Stimulated activated CD8-positive, alpha-beta memory T cell treated with anti-CD3 and anti-CD28 coated beads, Interleukin-12 subunit alpha, Interleukin-12 subunit beta, amount 100 ng/mL, for 4 hours (primary cell): ENCODE measurements at places on chromosomes 3 and 15.

DNA sequence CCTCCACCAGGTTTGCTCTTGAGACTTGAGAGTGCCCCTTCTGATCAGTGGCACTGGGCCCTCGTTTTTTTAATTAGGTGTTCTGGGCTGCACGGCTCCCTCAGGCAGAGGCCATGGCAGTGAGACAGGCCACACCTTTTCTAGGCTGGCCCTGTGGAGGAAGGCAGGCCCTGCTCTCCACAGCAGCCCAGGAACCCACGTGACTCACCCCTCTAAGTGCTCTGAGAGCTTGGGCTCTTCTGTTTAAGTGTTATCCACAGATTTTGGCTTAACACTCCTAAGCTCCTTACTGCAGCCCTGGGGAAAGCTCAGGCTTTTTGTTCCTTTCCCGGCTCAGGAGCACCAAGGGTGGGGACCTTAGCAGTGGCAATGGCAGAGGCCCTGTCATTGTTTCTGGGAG lies 463.2 kb upstream of the GBE1 start:
- no peak for DNase-seq

DNA sequence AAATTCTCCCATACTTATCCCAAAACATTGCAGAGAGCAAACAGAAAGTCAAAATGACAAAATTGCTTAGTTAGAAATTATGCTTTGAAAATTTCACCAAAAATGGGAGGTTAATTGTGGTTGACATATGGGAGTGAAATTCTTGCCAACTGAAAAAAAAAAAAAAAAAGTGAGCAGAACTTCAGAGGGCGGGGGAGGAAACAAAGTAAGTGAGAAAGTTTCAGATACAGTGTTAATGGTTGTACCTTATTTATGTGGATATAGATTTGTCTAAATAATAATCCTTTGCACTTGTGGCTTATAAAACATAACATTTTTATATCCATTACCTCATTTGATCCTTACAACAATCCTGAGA lies 91.5 kb upstream of the RAP2B start:
- DNase-seq: no peak

- no peak for DNase-seq
Observed at GRCh38 chr15:39362821-39363561, 217.9 kb upstream of the THBS1 start.

GRCh38 chr3:147305533-147306250 lies 100.7 kb downstream of the ZIC4 start:
- DNase-seq: no peak

- DNase-seq: no peak
Observed at GRCh38 chr15:78651007-78651406, 10.0 kb upstream of the CHRNB4 start.

DNA sequence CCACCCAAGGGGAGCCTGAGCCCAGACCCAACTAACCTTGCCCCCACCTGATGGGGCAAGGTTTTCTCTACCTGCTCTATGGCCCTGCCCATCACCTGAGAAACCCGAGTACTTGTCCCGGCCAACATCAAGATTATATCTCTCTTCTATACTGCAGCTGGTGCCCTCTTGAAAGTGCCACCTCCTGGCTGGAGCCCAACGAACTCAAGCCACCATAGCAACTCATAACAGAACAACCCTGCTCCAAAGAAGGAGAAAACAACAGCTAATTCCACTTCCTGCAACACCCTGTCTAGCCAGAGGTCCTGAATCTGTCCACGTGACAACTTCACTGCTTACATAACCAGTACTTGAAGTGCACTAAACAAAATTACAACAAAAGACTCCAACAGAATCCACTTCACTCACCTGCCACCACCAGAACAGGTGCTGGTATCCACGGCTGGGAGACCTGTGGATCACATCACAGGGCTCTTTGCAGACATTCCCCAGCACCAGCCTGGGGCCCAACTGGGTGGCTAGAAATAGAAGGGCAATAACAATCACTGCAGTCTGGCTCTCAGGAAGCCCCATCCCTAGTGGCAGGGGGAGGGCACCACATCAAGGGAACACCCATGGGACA lies 49.2 kb downstream of the PIERCE2 start:
- no peak for DNase-seq

- no peak for DNase-seq
Observed at GRCh38 chr3:33317963-33318709, 40.9 kb downstream of the FBXL2 start.

DNA sequence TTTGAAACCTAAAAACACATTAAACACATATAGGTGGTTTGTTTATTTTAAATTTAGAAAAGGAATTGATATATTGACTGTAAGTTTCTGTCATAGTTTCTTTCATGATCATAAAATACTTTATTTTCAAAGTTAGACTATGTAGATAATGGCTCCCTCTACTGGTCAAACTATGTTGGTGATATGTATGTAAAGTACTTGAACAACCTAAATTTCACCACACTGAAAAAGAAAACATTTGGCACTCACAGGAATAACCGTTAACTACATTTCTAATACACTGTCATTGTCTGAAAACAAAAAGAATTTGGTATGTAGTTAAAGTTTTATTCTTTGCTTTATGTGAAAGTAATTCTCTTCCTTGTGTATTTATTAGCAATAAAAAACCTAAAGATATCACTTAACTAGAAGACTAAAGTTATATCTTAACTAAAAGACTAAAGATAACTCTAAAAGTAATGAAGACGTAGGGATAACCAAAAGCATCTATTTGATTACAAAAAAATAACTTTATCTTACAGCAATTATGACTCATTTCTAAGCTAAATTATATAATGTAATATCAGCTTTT lies 427.5 kb downstream of the VGLL3 start:
- DNase-seq: no peak

- DNase-seq: no peak
Observed at GRCh38 chr3:158453865-158454264, 117.1 kb upstream of the MLF1 start.

DNA sequence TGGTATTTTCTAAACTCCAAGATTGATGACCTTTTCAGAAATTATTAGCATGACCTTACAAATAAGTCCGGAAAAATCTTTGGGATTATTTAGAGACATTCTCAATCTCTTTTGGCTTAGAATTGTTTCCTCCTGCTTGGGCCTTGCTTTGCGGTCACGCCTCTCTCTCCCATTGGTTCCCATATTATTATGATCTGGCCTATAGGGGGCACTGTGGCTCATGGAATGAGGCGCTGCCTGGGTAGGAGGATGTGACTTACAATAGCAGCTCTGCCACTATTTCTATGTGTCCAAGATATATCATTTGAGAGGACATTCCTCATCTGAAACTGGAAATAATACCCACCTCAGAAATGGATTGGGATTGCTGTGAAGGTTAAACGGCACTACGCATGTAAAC lies 464.9 kb downstream of the MFSD1 start:
- no peak for DNase-seq

GRCh38 chr3:62688050-62688449 lies 187.2 kb downstream of the CADPS start:
- no peak for DNase-seq

DNA sequence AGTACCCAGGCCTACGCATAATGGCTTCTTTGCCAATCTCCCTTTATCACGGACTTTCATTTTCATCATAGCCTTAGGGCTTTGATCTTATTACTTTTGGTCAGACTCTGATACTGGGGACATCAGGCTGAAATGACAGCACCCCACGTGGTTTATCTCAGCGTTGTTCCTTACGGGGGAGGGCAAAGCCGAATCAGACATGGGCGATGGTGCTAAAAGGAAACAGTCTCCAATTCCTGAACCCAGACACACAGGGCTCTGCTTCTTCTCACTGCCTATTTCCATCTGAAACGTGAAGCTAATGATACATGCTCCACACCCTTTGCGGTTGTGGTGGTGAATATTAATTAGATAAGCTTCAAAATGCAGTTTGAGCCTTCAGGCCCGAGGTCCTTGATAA lies 59.4 kb upstream of the CD47 start:
- DNase-seq: no peak

DNA sequence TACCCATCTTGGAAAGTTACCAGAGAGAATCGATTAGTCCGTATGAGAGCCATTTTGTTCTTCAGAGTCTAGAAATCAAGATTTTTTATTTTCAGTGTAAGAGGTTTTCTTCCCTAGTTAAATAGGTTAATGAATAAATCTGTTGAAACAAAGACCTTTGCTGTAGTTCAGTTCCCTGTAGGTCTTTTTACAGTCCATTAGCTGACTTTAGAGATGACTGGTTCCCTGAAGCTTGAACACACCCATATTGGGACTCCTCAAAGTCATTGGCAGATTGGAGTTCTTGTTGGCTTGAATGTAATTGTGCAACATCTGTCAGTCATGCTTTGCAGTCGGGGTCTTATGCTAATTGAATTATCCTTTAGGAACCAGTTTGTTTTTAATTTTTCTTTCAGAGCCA lies 45.3 kb downstream of the SEMA6D start:
- DNase-seq: no peak

DNA sequence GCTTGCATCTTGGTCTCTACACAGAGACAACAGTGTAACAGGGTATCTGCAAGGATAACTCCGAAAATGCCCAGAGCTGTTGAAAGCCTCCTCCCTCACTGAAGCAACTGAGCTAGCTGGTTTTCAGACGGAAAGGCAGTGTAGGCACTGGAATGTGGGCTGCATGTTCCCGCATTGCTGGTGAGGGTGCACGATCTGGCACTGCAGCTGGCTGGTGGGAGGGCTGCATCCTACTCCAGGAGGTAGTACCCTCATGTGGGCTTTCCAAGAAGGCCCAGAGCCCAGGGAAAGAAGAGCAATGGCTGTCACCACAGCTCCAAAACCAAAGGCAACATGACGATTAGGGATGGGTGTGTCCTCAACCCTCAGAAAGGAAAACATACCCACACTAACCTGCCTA lies 28.7 kb upstream of the RPS17 start:
- no peak for DNase-seq

DNA sequence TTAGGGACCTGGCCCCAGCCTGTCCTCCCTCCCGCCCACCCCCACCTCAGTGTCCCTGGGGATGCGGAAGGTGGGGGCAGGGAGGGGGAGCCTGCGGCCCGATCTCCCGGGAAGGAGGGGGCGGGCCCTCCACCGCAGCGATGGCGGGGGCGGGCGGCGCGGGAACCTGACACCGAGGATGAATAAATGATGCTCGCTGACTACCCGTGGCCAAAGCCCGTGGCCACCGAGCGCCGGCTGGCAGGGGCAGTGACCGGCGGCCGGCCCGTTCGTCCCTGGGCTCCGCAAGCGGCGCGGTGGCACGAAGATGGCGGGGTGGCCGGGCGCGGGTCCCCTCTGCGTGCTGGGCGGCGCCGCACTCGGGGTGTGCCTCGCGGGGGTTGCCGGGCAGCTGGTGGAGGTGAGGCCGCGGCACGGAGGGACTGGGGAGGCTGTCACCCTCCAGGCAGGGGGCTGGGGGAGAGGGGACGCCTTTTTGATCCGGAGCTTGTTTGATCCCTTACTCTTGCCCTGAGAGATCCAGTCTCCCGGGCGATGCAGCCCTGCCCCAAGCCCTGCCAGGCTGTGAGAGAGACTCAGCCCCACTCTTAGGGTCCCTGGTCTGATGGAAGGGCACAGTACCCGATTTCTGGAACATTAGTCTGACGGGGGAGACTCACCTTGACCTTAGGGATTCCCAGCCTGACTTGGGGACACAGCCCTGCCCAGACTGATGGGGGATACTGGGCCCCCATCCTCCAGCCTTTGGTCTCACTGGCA lies at the start of gene TMIE:
Gene TMIE, plus strand, starts transcription at position 212 of the 759 bp plus-strand sequence. Its CDS starts 96 bp downstream, at position 308.
- DNase-seq: no peak

DNA sequence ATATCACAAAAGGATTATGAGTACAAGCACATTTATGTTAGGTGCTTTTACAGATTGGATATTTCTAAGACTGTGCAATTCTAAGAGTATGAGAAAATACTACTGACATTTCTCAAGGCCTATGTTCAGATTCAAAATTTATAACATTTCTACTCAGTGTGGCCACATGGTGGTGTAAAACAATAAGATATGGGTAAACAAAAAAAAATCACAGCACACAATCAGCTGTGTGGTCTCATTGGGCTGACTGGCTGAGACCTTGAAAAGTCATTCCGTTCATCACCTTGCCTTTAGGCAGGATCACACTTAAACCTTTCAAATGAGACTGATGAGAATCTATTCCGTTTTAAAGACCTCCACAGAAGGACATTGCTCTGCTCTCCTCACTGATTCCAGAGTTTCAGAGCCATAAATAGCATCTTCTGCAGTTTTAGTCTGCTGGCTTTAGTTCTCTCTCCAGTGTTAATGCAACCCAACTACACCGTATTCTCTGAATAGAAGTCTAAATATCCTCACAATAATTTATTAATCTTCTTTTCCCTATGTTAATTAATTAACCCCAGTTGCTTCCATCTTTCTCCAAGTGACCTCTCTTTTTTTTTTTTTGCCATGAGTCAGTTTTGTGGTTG lies 158.2 kb downstream of the SPATA16 start:
- DNase-seq: no peak

GRCh38 chr15:70339571-70340493 lies 242.1 kb upstream of the TLE3 start:
- DNase-seq: no peak

- no peak for DNase-seq
Observed at GRCh38 chr15:48974882-48975281, 11.2 kb upstream of the SHC4 start.

DNA sequence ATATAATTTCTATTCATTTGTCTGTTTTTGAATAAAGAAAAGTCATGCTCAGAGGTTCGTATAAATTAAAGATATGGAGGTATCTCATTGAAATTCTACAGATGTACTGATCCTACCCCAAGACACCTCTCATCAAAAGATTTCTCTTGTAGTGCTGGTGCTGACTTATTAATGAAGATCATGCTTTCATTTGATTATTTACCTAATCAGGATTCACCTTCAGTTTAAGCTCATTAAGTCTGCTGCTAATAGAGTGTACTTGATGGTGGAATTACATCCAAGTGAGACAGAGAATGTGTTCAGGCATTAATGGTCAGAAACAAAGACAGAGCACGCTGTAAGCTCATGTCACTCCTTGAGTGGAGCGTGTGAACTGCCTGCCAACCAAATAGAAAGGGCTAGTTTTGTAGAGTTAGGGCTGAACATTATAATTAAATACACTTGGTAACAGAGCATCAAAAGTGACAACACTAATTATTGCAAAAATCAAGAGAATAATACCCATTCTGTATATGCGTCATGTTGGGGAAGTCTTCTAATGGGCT lies 45.5 kb downstream of the KBTBD12 start:
- no peak for DNase-seq

DNA sequence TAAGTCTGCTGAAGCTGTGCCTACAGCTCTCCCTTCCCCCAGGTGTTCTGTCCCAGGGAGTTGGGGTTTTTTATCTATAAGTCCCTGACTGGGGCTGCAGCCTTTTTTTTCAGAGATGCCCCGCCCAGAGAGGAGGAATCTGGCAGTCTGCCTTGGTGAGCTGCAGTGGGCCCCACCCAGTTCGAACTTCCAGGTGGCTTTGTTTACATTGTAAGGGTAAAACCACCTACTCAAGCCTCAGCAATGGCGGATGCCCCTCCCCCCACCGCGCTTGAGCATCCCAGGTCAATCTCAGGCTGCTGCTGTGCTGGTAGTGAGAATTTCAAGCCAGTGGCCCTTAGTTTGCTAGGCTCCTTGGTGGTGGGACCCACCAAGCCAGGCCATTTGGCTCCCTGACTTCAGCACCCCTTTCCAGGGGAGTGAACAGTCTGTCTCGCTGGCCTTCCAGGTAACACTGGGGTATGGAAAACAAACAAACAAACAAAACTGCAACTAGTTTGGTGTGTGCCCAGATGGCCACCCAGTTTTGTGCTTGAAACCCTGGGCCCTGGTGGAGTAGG lies 189.4 kb downstream of the MFSD1 start:
- no peak for DNase-seq

- DNase-seq: peak; percentile 60
Observed at GRCh38 chr15:89057506-89058133, 30.6 kb upstream of the ABHD2 start.

GRCh38 chr3:15102836-15103235 lies 3.9 kb upstream of the RBSN start:
- DNase-seq: no peak

GRCh38 chr3:65024148-65024547 lies 336.3 kb upstream of the ADAMTS9 start:
- DNase-seq: no peak
